ENCODE measurements at places on chromosomes 4 and X.

GRCh38 chrX:9605484-9605883, 140.6 kb downstream of the TBL1X start:
- no peak for DNase-seq

DNA sequence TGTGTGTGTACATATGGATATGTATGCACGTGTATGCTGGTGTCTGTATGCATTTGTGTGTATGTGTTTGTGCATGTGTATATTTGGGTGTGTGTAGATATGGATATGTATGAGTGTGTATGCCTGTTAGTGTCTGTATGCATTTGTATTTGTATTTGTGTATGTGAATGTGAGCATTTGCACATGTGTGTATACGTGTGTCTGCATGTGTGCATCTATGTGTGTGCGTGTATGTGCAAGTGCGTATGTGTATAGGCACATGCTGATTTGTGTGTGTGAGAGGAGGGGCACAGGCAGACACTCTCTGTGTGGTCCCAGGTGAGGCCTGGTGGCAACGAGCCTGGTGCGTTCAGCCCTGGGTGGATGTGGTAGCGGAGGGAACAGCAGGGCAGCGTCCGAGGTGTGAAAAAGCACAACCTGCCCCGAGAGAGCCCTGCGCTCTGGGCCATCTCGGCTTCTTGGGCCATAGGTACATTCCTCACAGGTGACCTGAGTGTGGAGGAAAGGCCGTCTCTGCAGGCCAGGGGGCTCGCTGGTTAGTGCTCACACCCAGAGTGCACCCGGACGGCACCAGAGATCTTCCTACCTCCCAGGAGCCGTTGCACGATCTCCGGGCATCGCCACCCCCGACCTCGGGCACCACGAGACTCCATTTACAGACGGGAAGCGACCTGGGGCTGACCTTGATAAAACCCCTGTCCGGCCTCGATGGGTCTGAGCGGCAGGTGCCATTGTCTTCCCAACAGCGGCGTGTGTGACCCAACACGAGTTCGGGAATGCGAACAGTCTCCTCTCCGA, 45.0 kb downstream of the ASMT start:
- no peak for DNase-seq

DNA sequence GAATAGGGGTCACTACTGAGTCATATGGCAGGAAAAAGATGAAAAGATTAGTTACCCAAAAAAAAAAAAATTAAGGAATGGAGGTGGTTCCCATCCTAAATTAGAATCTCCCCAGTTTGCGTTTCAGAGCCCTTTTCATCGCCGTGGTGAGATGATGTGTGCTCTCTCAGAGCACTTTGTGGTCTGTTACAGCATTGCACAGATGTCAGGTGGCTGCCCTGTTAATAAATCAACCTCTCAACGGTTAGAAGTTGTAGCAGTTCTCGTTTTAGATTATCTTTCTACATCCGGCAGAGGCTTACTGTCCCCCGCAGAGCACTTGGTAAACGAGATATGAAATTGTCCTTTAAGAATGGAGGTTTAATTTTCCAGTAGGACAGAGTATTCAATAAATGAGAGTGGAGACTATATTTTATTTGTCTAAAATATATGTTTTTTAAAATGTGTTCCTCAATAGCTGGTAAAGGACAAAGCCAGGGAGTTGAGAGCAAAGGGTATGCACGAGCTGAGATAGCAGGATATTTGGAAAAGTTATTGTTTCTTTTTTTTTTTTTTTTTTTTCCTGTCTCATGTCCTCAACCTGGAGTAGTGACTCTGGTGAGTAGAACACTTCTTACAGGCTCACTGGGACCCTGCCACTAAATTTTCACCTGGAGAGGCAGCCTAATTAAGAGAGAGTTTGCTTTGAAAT, 26.9 kb downstream of the AFF1 start:
- no peak for DNase-seq

- DNase-seq: no peak
These were observed 1.3 kb downstream of the LDB2 start for GRCh38 chr4:16896881-16897750.

DNA sequence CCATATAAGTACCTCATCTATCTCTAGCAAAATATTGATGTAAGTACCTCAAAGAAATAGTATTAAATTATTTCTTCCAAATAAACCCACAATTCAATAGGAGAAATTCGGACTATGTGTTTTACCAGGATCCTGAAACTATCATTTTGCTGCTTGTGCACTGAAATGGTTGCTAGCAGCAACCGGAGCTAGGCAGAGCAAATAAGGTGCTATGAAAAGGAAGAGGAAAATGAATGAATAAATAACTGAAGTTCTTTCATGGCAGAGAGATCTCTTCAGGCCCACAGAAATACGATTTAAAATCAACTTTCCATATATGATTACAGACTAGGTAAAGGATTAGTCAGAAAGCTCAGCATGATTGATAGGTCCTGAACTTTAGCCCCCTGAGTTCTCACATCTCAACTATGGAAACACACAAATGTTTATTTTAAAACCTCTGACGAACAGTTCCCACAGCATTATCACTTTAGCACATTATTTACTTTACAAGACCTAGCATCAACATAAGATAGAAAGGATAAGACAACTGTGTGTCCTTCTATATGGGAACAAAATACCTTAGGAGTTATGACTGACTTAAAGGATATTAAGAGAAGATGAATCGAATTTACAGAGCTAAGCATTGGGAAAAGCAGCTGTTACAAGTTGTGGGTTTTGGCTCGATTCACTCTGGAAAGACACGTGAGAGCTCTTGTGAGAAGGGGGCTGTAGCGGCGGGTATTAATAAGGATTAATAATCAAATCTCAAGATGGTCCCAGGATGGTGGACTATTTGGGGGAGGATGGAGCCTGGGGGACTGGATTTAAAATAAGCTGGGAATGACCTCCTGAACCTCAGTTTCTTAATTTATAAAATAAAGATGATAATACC, 104.3 kb downstream of the CORIN start:
- DNase-seq: no peak

DNA sequence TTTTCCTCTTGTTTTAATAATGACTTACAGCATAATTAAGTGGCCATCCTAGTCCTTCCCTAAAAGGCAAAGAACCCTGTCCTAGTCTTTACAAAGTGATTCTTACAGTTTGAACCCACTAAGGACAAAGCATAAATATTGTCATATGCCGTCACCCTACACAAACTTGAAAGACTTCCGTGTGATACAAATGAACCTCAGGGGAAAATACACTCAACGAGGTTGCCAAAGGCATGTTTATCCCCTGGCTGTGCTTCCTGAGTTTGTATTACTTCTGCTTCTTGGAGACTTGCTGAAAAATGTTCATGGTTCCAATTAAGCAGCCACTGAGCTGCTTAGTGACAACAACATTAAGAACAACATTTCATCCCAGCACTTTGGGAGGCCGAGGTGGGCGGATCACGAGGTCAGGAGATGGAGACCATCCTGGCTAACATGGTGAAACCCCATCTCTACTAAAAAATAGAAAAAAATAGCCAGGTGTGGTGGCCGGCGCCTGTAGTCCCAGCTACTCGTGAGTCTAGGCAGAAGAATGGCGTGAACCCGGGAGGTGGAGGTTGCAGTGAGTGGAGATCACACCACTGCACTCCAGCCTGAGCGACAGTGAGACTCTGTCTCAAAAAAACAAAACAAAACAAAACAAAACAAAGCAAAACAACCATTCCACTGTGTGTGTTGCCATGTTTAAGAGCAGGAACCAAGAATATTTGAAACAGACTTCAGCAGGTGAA, 16.2 kb downstream of the RASSF6 start:
- DNase-seq: no peak

GRCh38 chr4:101730291-101731117, 60.0 kb upstream of the BANK1 start:
- peak; percentile 39 for DNase-seq

DNA sequence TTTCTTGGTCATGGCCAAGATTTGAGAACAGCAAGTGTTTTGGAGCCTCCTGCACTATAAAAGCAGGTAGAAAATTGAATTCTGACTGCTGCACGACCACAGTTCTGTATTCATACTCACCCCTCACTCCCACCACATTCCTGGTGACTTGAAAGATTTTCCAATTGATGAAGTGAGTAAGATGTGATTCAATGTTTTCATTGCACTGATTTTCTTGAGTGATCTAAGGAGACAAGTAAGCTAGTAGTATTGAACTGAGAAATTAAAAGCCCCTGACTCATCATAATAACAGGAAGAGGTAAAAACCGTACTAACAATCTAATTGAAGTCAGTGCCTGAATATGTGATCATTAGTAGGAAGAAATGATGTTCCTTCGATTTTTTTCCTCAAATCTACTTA, 6.1 kb upstream of the SEC24D start:
- DNase-seq: no peak

GRCh38 chrX:130825525-130825924, 77.5 kb downstream of the ENOX2 start:
- DNase-seq: no peak

- DNase-seq: no peak
These were observed 68.3 kb downstream of the LARP7 start for GRCh38 chr4:112704991-112705845.

GRCh38 chr4:53349091-53349491, 16.8 kb downstream of the SCFD2 start:
- DNase-seq: no peak

DNA sequence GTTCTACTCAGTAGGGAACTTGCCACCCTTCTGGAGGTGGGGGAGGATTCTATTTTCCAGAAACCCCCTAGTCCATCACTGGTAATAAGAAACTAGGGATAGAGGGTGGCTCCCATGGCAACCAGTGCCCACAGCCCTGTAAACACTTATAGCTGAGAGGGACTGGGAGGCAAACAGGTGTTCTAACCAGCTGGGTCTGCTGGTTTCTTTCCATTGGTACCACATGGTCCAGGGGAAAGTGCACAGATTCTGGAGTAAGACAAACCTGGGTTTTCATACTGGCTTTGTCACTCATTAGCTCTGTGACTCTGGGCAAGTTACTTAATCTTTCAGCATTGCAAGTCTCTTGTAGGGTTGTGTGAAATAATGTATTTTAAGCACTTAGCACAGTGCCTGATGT, 26.9 kb downstream of the IGSF1 start:
- DNase-seq: no peak

- DNase-seq: no peak
These were observed 116.4 kb downstream of the TSPAN5 start for GRCh38 chr4:98542011-98542410.

GRCh38 chrX:123450222-123450621, 266.1 kb downstream of the GRIA3 start:
- no peak for DNase-seq

GRCh38 chrX:75038925-75039324, 113.7 kb upstream of the NEXMIF start:
- DNase-seq: no peak
